ENCODE measurements at places on chromosomes 1 and 21.

GRCh38 chr1:66315671-66316070 is 218.3 kb upstream of the SGIP1 start:
- no peak for DNase-seq

GRCh38 chr1:61152066-61152465 is 69.7 kb downstream of the NFIA start:
- DNase-seq, result no peak

DNA sequence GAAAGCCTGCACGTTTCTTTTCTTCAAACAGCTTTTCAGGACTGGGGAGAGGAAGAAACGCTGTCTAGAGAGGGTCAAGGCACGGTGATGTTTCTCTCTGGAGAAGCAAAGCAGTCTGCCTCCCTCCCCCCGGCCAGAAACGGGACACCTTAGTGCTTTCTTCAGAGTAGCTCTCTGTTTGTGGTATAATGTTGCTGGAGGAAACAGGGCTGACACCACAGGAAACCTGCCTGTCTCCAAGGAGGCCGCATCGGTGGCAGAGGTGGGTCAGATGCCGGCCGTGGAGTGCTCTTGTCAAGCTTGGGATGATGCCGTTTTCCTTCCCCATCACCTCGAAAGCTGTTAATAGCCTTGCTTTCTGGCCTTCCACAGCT is 139.4 kb downstream of the DHRS3 start:
- DNase-seq, result no peak

DNA sequence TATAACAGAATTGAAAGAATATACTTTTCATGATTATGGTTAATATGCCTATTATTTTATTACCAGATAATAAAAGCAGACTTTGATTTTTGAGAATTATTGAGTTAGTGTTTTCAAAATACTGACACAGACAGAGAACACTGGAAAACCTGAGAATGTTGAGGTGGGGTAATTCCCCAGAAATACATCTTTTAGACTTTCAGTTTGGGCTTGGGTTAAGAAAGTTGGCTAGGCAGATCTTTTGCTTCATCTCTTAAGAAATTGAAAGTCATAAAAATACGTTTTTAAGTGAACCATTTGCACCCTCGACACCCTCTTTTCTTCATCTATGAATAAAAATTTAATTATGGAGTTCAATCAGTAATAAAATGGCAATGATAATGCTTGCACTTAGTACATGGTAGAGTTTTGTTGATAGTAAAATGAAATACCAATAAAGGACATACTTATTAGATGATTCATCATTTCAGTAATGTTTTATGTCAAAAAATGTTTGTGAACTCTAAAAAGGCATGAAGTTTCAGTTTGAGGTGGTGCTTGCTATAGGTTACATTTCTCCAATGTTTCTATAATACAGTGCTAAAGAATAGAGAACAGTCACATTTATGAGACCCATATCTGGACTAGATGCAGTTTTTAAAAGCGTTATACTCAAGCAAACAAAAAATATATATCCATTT is 1.9 kb upstream of the SAMSN1 start:
- no peak for DNase-seq

- DNase-seq, result no peak
Observed at GRCh38 chr1:210597555-210598134, 268.9 kb downstream of the HHAT start.

- no peak for DNase-seq
Observed at GRCh38 chr1:96365076-96365475, 356.5 kb upstream of the PTBP2 start.

DNA sequence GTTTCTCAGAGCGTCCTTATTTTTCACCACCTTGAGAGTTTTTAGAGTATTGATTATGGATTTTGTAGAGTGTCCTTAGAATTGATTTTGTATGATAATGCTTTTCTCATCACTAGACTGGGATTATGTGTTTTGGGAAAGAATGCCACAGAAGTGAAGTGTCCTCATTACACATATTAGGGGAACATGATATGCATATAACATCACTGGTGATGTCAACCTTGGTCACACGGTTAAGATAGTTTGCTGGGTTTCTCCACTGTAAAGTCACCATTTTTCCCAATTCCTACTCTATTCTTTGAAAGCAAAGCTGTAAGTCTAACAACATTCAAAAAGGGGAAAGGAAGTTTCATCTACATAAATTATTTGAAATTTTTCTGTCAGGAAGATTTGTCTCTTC is 39.6 kb upstream of the PALMD start:
- DNase-seq, result no peak

DNA sequence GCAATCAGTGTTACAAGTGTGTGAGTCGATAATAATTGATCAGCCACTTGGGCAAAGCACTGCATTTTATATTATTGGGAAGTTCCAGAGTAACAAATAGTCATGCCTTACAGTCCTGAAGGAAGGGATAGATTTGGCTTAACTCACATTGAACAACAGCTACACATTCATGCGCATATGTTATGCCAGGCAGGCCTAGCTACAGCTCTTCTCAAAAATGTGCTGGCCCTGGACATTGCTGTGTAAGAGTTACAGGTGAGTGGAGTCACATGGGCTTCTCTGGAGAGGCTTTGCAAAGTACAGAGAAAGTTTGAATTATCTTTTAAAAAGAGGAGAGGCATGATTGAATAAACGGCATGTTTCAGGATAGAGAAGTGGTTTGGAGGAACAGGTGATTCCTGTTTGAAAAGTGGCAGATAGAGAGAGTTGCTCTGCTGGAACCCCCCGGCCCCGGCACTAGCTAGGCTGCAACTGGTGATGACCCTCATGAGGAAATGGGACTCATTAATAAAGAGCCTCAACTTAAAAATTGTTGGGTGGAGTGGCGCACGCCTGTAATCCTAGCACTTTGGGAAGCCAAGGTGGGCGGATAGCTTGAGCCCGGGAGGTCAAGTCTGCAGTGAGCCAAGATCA is 200.6 kb downstream of the CRB1 start:
- DNase-seq, result no peak

Measured in NCI-H1436 (cell line).